ENCODE measurements at places on chromosomes 1 and 21.

GRCh38 chr1:174883409-174883808, 116.3 kb upstream of the CACYBP start:
- peak; percentile 24 for DNase-seq

GRCh38 chr1:35563166-35563565, 5.6 kb downstream of the NCDN start:
- no peak for DNase-seq

GRCh38 chr1:46520063-46520911, 30.7 kb downstream of the DMBX1 start:
- no peak for DNase-seq

GRCh38 chr1:197017558-197018146, 40.3 kb downstream of the CFHR5 start:
- no peak for DNase-seq

- no peak for DNase-seq
Observed at GRCh38 chr1:44670751-44671640, 3.3 kb downstream of the TMEM53 start.
